Motor neuron (in vitro differentiated cells): ENCODE measurements at places on chromosomes 11 and 22. TPM values are rescaled to one million over a fixed set of nuclear protein-coding genes. Genes with fewer than 3 reads are reported as not detected.

DNA sequence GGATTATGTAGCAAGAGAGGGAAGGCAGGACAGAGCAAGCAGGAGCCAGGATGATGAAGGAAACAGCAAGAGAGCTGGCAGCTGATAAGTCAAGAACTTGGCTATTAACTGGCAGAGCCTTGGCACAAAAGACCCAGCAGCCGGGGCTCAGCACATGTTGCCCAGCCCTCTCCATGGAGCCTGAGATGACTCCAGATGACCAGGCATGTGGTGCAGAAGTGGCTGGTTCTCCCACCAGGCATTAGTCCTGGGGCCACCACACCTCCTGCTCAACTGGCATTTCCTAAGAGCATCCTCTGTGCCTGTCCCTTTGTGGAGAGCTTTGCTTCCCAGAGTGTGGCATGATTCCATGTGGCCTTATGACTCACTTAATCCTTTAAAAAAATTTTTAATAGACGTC is 522.6 kb downstream of the MN1 start:
- no peak for ATAC-seq

GRCh38 chr11:134412203-134413042 is at the start of gene B3GAT1:
Gene B3GAT1 (minus strand): TSS chr11:134412242. CDS start chr11:134387659, 24,583 bp downstream.
- peak; percentile 72 for ATAC-seq

OR56B1 gene
- total RNA-seq: 0.23 and 0.36 TPM in 2 replicates

FXYD2 gene
- total RNA-seq: 0.15 and 1.0 TPM in 2 replicates

DNA sequence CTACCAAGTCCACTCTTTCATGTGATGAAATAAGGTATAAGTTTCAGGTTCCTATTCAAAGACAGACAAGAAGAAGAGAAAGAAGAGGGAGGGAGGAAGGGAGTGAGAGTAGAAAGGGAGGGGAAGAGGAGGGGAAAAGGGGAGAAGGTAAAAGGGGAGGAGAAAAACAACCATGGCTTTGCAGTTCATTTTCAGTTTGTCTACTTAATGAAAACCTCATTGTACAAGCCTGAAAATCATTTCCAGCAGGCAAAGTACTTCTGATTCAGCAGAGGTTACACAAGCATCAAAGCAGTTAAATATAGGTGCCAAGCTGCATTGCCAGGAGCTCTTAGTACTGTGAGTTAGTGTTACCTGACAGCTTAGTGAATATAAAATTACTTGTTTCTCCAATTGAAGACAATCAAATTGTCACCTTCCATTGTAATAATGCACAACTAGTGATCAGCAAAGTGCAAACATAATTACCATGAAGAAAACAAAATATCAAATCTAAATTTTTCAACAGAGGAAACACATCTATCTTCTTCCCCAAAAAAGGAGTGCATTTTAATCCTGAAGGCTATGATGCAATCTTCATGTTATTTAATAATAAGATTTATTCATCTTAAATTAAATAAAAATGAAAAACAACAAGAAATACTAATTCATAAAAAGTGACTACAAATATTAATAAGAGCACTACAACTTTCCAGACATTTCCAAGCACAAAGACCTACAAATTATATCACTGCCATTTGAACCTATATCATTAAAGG is 8.2 kb downstream of the SOX6 start:
- no peak for ATAC-seq

DNA sequence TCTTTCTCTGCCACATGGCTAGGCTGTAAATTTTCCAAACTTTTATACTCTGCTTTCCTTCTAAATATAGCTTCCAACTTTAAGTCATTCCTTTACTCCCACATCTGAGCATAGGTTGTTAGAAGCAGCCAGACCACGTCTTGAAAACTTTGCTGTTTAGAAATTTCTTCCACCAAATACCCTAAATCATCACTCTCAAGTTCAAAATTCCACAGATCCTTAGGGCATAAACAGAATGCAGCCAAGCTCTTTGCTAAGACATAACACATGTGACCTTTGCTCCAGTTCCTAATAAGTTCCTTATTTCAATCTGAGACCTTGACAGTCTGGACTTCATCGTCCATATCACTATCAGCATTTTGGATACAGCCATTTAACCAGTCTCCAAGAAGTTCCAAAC is 749.9 kb downstream of the METTL15 start:
- ATAC-seq: no peak

GRCh38 chr22:23357053-23357452 is 176.7 kb downstream of the BCR start:
- no peak for ATAC-seq

DNA sequence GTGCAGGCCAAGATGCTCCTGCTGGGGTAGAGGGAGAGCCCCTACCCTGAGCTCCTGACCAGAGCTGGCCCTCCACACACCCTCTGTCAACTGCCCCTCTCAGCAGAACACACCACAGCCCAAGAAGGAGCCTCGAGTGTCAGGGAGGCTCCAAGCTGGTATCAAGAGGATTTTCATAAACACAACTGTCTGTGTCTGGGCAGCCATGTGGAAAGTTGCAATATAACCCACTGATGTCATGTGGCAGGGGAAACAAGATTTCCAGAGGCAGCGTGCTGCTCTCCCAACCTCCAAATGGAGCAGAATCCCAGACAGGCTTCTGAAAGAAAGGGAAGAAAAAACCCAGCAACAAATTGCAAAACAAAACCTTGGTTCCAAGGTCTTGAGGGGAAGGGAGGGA is 569.9 kb downstream of the BUD13 start:
- ATAC-seq: no peak

GLYATL2 gene
- total RNA-seq: 1.8 and 2.6 TPM in 2 replicates

GRCh38 chr11:133815636-133816035 is 29.7 kb downstream of the SPATA19 start:
- ATAC-seq: peak; percentile 18

OR2D2 gene
- 0.27 TPM in 1 of 2 replicates, not detected in the other for total RNA-seq

- peak; percentile 50 for ATAC-seq
Measured at GRCh38 chr11:75478783-75479596, 46.0 kb upstream of the KLHL35 start.

DNA sequence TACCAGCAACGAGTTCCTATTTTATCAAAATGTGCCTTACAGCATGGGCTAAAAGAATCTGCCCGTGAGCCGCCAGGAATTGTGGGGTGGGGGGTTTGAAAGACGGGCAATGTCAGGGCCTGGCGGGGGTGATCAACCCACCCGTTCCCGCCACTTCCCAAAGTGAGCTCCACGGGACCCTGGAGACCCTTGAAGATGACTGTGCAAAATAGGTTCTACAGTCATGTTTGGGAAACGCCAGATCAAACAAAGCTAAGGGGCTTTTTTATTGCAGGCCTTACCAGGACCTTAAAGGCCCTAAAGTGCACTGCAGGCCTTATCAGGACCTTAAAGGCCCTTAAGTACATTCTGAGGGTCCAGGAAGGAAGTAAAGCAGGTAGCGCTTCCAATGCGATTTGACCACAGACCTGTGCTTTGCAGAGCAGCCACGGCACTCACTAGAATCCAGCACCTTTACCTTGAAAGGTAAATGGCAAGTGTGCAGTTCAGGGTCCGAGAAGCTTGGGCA is 404.1 kb downstream of the SHANK2 start:
- ATAC-seq: no peak

DNA sequence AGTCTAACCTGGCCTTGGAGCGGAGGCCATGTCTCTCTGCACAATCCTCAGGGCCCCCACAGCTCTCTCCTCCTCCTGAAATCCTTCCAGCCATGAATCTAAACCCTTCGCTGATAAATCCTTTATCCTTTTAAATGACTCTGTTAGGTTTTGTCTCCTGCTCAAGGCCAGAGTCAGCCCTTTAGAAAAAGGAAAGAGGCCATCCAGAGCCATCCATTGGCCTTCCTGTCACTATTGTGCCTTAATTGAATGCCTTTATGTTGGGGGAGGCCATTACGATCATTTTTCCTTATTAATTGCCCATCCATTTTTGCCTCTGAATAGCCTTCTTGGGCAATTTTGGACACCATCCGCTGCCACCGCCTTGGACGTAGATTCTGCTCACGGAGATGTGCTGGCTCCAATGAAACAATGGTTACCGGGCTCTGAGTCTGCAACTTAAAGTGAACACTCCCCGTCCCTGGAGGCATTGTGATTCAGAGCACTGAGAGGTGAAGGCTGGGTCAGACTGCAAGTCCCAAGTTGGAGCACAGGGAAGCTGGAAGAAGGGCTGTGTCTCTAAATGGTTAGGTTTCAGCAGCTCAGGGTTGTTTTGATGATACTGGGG is 213.0 kb upstream of the E2F8 start:
- ATAC-seq: no peak

- ATAC-seq: no peak
Measured at GRCh38 chr11:78217650-78218541, 29.2 kb downstream of the USP35 start.

NRGN gene
- 12.1 and 24.5 TPM in 2 replicates for total RNA-seq

BTBD18 gene
- 0.46 and 0.81 TPM in 2 replicates for total RNA-seq

KIF18A gene
- total RNA-seq: 10.9 and 12.5 TPM in 2 replicates

- ATAC-seq: no peak
Measured at GRCh38 chr11:48094643-48095339, 114.4 kb downstream of the PTPRJ start.

DNA sequence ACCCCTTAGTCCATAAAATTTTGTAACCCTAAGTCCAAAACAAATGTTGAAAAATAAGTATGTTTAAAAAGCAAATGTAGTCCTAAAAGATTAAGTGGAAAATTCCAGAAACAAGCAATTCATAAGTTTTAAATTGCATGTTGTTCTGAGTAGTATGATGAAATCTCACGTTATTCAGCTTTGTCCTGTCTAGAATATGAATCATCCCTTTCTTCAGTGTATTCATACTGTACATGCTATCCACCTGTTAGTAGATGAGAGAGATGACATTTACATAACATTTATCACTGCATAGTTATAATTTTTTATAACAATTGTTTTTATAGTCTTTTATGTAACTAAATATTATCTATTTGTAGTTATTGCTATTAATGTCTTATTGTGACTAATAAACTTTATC is 622.3 kb upstream of the CHORDC1 start:
- no peak for ATAC-seq

DNA sequence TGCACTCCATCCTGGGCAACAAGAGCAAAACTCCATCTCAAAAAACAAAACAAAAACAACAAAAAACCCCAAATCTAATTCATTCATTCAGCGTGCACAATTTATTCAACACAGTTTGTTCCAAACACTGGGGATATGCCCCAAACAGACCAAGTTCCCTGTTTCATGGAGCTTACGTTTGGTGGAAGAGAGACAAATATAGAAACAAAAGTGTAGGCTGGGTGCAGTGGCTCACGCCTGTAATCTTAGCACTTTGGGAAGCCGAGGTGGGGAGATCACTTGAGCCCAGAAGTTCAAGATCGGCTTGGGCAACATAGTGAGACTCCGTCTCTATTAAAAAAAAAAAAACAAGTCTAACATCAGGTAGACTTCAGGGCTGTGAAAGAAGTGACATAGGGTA is 52.4 kb downstream of the PTPRJ start:
- no peak for ATAC-seq

OR2AG2 gene
- 0.34 and 0.66 TPM in 2 replicates for total RNA-seq

DNA sequence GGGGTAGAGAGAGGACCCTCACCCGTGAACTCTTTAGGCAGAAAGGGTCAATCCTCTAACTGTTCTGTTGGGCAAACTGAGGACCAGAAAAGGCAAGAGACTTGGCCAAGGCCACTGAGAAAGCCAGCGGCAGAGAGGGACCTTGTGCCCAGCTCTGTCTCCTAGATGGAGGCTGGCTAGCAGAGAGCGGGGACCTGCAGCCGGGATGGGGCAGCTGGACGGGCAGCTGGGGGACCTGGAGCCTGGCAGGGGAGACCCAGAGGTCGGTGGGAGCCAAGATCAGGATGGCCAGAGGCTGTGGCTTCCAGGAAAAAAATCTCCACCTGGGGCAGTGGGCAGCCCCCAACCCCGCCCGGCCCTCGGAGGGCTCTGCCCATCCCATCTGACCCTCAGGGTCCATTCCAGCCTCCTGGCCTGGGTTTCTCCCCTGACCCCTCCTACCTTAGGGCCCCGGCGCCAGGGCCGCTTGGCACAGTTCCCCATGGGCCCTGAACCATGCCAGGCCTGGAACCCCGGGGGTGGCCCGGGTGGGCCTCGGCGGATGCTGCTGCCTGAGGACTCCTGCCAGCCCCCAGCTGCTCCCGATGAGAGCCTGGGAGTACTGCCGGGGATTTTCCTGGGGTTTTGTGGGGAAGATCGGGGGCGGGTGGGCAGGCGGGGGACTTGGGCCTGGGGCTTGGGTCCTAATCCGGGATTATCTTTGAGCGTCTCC is at the start of gene CABP2:
Gene CABP2, minus strand, starts transcription at position 603 of the 712 bp plus-strand sequence. Its CDS starts 120 bp downstream, at position 483.
- no peak for ATAC-seq

- ATAC-seq: no peak
Measured at GRCh38 chr11:116869610-116870009, 32.2 kb upstream of the APOA1 start.

OR10A2 gene
- 0.43 and 0.49 TPM in 2 replicates for total RNA-seq

DNA sequence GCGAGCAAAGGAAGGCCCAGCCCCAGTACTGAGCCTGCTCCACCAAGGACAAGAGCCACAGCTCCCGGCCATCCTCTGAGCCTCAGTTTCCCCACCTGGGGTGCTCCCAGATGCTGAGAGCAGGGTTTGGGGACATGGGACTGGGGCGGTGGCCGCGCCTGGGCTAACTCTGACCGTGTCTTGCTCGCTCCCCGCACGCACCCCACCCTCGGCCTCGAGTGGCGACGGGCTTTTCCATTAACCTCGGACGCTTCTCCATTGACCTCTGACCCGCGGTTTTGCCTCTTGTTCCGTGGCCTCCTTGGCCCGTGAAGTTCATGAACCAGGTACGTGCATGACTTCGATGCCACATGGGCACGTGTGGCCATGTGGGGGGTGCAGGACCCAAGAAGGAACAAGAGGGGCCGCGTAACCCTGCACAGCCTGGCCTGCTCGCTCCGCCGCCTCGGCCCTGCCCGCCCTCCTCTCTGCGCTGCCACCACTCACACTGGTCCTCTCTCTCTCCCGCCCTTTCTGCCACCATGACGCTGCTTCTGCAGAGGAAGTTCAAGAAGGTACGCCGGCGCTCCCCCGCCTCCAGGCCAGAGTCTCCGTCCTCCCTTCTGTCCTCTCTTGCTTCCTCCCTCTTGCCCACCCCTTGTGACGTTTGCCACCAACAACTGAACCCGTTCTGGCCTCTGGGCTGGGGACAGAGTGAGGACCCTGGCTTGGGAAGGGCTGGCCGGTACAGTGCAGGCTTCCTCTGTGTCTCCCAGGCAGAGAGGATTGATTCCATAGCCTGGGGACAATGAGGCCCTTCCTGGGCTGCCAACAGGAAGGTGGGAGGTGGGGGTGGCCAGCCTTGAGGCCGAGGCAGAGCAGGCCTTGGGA is 6.9 kb downstream of the TNNT3 start:
- peak; percentile 44 for ATAC-seq

GRCh38 chr22:46862418-46863324 is 100.2 kb downstream of the TBC1D22A start:
- ATAC-seq: no peak

GRCh38 chr11:126861796-126862459 is 138.6 kb downstream of the KIRREL3 start:
- ATAC-seq: no peak

DNA sequence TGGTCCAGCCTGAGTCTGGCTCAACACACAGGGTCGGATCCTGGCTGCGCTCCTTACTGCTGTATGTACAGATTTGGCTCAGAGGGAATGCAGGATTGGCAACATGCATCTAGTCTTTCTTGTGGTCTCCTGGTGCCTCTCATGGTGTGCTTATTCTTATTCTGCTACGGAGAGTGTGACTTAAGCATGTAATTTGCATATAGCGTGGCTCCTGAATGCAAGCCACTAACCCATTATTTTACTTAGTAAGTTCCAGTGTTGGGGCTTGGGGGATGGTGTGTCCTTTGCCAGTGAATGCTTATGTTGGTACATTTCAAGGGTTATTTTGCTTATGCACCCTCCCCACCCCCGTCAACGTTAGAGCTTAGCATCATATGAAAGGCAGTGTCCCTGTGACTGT is 51.2 kb downstream of the PTPRJ start:
- no peak for ATAC-seq
